ENCODE measurements at places on chromosomes 16 and 17.

- H3K27me3 ChIP-seq: no peaks in the 10 kb centered on the region
- no peaks in the 10 kb centered on the region for H3K36me3 ChIP-seq
- H3K4me3 ChIP-seq: no peak within 1 kb of the TSS
- no peak within 1 kb of the TSS for H3K27ac ChIP-seq
- no peak for DNase-seq
- peaks cover 5% of the 10 kb centered on the region for H3K4me1 ChIP-seq
Measured at GRCh38 chr17:30333503-30334360, at the start of gene TMIGD1. Gene TMIGD1 (minus strand): TSS chr17:30334057. CDS start chr17:30332133, 1,924 bp downstream.

- no peak for DNase-seq
- H3K4me1 ChIP-seq: no peaks in the 10 kb centered on the region
- no peaks in the 10 kb centered on the region for H3K36me3 ChIP-seq
- H3K4me3 ChIP-seq: no peak overlapping the region
- no peaks in the 10 kb centered on the region for H3K27me3 ChIP-seq
Measured at GRCh38 chr17:19739241-19740201, 8.6 kb downstream of the ALDH3A1 start.

- H3K4me1 ChIP-seq: peaks cover 30% of the 10 kb centered on the region
- peak overlapping the region; percentile 90 for H3K27ac ChIP-seq
- peak overlapping the region; percentile 62 for H3K4me3 ChIP-seq
- DNase-seq: peak; percentile 52
- no peaks in the 10 kb centered on the region for H3K36me3 ChIP-seq
- no peaks in the 10 kb centered on the region for H3K27me3 ChIP-seq
Measured at GRCh38 chr17:59838052-59838916, 54.5 kb downstream of the TUBD1 start.

DNA sequence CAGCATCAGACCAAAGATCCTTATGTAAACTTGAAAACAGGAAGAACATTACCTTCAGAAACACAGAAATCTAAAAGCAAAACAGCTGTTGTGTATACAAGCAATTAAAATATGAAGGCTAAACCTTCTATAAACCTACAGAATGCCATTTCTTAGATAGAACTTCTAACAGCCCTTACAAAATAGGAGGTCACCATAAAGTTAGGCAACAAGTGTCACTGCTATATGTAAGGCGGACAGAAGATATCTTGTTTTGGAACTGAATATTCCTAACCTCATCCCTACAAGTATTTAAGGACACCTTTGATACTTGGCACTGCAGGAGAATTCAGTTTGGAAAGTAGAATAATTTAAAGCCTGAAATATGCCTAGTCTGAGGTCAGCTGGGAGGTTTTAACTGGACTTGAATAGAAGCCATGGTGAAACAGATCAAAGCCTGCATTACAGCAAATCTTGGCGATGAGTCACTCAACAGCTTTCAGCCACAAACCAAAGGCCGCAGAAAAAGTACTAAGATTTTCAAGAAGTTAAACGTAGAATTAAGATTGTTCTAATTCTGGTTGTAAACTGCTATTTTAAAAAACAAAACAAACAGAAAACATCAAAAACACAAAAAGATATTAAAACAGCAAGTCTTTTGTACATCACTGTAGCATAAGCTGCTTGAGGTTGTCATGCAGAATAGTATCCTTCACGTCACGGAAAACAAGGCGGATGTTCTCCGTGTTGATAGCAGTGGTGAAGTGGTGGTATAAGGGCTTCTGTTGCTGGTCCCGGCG is 42.7 kb downstream of the GNA13 start:
- H3K36me3 ChIP-seq: peaks cover 46% of the 10 kb centered on the region
- H3K4me1 ChIP-seq: peaks cover 35% of the 10 kb centered on the region
- no peak for DNase-seq

DNA sequence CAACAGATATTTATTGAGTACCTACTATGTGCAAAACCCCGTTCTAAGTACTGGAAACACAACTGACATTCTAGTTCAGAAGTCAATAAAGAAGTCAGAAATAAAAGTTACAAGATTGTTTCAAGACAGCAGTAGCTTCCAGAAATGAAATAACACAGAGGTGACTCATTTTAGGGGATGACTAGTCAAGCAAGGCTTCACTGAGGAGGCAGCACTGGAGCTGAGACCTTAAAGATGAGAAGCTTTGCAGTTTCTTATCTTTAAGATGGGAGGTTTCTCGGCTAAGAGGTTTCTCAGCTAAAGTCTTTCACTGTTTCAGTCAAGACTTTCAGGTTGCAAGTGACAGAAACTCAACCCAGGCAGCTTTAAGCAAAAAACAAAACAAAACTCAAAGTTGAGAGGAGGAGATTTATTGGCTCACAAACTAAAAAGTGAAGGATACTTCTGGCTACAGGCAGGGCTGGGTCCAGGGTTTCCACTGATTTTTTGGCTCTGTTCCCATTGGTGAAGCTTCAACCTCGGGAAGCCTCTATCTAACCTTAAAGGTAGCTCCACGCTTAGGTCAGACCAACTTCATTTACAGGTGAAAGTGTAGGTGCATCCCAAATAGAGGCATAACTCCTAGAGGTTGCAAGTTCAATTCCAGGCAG is 7.4 kb upstream of the MMP2 start:
- no peaks in the 10 kb centered on the region for H3K4me1 ChIP-seq
- H3K27ac ChIP-seq: no peak overlapping the region
- no peak overlapping the region for H3K4me3 ChIP-seq
- peaks cover 2% of the 10 kb centered on the region for H3K27me3 ChIP-seq
- no peaks in the 10 kb centered on the region for H3K36me3 ChIP-seq

Measured in B cell (primary cell).